Panc1 (cell line): ENCODE measurements at places on chromosomes 12 and 14.

- DNase-seq, result no peak
Observed at GRCh38 chr14:99468836-99469592, 11.6 kb downstream of the SETD3 start.

DNA sequence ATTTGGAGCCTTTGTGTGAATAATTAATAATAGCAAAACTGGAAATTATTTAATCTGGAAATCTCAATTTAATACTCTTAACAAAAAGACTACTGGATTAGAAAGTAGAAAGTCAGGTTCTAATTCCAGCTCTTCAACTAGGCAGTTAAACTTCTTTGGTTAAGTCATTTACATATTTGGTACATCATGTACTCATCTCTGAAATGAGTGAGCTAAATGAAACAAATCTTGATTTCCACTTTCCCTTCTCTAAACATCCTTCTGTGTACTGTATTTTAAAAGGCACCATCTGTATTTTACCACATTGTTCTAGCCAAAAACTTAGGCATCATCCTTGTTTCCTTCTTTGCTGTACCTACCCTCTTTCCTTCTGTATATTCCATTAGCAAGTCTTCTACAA, 26.9 kb downstream of the CRADD start:
- no peak for DNase-seq

DNA sequence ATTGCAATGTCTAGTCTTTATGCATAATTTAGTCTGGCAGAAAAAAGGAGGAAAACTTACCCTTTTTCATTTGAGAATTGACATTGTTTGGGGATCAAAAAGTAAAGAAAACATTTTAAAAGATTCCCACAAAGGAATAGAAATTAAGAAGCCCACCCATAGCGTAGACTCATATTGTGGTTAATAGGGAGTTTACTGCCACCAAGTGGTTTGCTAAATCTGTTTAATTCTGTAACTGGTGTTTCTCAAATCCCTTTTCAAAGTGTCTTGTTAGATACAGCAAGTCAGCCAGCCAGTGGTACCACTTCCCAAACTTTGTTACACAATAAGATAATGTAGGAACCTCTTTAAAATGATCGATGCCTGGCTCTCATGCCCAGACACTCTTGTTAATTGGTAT, 180.3 kb downstream of the IPO8 start:
- no peak for DNase-seq

DNA sequence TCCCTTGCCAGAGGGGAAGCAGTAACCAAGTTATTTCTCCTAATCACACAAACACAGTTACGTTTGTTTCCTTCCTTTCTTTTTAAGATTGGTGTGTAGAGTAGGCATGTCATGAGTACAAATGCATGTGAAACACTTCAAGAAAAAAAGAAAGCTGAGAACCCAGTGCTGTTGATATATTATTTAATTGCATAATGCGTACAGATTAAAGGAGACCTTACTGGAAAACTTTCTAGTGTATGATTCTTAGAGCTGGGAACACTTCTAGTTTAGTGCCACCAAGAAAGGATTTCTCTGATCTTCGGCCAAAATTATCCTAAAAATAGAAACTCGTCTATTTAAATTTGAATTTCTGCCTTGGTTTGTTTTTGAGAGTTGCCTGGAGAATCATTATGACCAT, 365.5 kb downstream of the CCDC91 start:
- no peak for DNase-seq

- no peak for DNase-seq
Observed at GRCh38 chr12:86407620-86408208, 151.5 kb upstream of the MGAT4C start.

DNA sequence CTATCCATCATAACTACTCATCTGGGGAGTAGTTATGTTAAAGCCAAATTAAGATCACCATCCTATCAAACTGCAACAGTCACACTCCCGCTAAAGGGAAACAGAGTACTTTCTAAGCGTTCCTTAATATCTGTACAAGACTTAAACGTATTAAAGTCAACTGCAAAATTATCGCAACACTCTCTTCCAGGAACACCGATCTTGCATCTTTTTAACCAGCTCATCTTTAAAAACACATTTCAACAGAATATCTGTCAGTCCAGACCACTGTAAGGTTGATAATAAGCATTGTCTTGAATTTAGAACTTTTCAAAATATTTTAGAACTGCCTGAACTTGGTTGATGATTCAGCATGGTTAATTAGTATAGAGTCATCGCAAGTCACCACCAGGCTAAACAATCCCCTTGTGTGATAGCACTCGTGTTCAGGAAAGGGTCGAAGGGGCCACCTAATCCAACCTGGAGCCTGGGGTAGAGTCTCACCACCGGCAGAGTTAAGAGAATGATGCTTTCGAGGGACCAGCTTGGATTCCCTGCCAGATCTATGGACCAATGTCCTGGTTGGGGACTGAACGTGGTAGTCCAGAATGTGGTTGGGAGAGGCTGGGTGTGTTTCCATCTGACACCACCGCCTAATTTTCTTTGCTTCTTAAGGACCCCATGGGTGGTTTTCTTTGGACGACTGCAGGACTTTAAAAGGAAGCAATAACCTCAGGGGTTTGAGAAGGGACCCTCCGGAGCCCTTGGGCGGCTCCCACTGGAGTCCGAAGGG, 890 bp downstream of the SPTLC2 start:
- DNase-seq, result no peak

DNA sequence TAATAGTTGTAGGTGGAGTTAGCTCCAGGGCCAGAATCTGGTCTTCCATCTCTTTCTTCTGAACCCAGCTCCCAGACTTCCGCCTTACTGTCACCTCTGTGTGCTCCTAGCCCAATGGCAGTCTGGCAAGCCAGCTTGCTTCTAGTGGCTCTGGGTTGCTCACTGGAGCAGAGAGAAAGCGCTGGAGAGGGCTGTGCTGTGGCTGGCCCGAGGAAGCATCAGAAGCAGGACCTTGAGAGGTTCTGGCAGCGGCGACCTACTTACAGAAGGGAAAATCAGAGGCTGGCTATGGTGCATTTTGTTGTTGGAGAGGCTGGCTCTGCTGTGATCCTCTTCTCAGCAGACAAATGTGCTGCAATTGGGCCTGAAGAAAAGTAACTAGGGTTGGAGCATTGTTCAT, 28.6 kb downstream of the KCNA5 start:
- no peak for DNase-seq

- no peak for DNase-seq
Observed at GRCh38 chr12:131004166-131004565, 50.5 kb downstream of the ADGRD1 start.

DNA sequence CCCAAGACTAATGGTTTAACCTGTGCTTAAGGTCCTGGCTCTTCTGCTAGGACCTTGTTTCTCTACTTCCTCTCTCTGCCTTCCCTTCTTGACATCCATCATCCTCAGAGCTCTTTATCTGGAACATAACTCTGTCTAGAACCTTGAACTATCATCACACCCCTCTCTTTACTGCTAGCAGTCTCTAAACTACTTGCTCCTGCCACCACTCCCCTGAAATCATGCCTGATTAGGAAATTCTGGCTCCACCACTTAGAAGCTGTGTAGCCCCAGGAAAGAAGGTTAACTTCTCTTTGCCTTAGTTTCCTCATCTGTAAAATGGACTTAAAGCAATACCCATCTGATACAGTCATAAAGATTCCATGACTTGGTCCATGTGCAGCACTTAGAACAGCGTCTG, 9.1 kb downstream of the SLC38A1 start:
- DNase-seq, result no peak

DNA sequence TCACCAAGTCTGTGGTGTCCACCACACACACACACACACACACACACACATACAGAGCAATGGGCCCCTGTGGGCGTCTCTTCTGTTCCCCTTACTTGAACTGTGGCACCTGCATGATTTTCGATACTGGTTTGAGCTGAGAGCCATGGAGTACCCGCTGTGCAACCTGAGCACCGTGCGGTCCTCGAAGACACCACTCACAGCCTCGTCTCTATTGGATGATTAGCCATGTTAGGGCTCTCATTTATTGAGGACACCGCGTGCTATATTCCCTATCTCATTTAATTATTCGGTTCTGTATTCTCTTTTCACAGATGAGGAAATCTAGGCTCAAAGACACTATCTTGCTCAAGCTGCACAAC, 623 bp upstream of the C14orf132 start:
- no peak for DNase-seq
